H1 (cell line): ENCODE measurements at places on chromosomes 2 and 18.

- no peak for DNase-seq
Measured at GRCh38 chr2:196242131-196242620, 70.8 kb upstream of the STK17B start.

DNA sequence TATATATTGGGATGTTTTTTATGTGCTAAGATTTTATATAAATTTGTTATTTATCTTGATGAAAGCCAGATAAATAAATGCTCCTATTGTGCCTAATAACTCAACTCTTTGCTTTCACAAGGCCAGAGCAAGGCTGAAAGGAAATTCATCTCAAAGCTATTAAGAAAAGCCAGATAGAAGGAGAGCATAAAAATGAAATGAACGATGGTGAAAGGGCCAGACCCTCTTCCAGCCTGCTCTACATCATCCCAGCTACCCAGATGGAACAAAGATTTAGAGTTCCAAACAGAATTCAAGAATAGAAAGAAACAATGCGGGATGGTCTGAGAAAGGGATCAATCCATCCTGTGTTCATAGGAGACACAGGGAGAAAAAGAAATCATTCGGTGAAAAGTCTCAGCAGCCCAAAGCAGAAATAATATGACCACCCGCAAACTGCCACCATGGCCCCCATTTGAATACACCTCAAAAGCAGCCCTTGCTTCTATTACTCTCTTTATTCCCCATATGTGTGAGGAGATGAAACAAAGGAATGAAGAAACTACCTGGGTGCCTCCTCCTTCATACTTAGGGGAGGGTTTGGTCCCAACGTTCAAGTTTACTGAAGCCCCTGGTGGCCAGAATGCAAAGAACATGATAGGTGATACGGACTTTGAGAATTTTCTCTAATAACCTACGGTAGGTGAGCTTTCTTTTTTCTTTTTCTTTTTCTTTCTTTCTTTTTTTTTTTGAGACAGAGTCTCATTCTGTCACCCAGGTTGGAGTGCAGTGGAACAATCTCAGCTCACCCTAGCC is 110.1 kb upstream of the FBXO11 start:
- no peak for DNase-seq

DNA sequence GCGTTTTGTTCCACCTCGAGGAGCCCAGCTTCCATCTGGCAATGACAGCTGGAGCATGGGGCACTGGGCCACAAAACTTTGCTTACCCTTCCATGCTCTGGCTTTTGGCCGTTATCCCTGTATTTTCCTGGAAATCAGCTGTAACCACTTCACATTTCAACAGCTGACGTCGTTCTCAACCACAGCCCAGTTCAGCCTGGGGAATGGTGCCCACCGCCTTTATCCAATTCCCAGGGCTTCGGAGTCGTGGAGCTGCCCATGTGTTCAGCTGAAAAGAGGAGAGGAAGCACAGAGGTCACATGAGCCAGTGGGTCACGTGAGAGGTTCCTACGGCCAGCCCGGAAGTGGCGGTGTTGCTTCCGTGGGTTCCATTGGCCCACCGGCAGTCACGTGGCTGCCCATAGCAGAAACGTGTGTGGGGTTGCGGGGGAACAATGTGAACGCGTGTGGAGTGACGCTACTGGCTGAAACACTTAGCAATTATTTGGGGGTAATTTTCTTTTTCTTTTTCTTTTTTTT is 16.7 kb upstream of the EDAR start:
- no peak for DNase-seq

DNA sequence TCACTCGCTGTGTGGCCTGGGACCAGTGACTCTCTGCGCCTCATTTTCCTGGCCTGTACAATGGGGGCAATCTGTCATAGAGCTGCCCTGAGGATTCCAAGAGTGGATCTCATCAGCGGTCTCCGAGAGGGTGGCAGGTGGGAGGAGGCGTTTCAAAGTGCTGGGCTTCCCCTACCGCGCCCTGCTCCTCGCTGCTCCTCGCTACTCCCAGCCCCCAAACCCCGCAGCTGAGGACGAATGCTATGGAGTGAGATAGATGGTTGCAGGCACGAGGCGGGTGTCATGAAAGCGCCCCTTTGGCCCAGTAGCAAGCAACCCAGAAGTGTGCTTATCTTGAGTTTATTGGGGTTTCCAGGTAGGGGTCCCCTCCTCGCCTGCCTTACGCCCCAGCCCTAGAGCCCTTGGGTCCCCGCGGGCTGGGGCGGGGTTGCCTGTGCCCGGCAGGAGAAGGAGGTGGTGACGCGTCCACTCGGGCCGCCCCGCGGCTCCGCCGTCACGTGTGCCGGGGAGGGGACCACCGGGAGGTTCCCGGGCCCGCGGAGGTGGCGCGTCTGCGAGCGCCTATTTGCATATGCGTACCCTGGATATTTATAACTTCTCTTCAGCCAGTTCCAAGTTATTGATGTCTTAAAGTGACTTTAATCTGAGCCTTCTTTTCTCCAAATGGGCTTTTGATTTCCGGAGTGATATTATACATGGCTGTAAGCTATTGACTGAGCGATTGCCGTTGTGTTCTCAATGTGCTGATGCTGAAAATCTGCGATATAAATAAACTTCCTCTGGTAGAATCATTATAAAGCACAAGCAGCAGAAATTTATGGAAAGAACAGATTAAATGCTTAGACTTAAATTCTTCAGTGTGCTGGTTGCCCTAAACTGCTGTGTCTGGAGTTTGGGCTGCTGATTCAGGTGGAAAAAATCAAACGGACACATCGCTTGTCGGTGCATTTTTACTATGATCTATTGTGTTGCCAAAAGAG is 263.7 kb downstream of the ATAD2B start:
- no peak for DNase-seq

DNA sequence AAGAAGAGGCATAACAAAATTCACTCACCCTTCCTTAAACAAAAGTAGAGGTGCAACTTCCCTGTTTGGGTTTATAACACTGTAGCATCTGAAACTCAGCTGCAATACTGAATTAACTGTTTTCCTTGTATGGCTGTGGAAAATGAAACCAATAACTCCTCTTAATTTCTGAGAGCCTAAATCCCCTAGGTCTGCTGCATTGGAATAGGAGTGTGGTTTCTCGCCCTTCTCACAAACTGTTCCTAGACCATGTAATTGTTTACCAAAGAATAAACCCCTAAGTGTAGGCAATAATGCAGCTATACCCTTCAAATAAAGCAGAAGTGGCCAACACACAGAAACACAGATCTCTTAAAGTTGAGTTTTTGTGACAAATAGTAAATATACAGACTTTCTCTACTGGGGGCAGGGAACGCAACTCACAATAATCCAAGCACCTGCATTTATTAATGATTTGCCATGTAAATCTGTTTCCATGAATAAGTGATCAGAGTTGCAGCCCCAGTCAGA is 52.0 kb downstream of the RASGRP3 start:
- DNase-seq, result no peak

DNA sequence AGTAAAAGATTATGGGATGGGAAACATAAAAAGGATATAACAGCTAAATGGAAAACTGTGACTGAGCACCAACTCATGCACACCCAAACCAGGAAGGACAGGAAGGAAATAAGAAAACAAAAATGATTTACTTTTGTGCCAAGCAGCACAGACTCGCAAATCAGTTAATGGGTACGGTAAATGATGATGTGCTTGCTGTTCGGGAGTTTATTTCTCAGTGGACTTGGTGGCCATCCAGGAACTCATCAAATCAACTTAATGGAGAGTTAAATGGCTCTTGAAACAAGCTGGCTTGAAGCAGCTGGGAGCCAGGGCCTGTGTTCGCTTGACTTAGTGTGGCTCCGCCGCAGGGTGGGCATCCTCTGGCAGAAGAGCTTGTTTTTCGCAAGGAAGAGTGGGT is 36.2 kb downstream of the MTCL1 start:
- no peak for DNase-seq

DNA sequence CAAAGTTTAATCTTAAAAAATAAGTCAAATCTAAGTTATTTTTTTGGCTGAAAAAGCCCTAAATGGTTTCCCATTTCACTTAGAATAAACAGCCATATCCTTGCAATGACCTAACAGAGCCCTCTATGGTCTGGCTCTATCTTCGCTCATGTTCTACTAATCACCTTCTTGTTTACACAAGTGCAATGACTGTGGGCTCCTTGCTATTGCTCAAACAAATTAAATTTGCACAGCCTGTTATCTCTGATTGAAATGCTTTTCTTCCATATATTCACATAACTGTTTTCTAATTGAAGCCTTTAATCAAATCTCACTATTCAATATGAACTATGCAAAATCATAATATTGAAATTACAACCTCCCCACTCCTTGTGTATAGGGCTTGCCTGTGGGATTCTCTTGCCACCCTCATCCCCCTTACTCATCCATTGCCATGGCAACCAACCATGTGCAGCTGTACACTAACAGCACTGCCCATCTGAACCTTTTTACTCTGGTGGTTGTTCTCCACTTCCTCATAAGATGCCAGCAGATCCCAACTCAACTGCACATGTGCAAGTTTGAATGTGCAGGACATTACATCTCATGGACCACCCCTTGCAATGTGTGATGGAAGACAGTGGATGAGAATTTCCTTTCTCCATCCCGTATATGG is 1083.2 kb downstream of the SOCS6 start:
- DNase-seq, result no peak

DNA sequence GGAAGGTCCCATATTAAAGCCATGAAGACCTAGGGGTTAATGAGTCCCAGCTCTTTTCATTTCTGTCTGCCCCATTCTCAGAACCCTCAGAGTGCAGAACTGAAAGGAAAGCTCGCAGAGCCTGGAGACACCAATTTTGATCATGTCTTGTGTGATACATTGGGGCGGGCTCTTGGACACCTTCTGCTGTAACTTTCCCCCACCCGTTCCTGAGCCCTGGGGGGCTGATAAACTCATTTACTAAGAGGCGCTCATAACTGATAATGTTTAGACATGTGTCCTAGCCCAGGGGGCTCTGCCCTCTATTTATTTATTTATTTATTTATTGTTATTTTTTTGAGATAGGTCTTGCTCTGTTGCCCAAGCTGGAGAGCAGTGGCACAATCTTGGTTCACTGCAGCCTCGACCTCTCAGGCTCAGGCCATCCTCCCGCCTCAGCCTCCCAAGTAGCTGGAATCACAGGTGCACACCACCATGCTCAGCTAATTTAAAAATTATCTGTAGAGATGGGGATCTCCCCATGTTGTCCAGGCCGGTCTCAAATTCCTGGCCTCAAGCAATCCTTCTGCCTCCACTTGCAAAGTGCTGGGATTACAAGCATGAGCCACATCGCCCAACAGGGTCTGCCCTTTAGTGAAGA is 72.4 kb upstream of the HAAO start:
- DNase-seq, result no peak

- DNase-seq, result no peak
Measured at GRCh38 chr2:60116161-60116875, 437.1 kb downstream of the BCL11A start.

GRCh38 chr18:48975817-48976649 is 25.3 kb upstream of the SMAD7 start:
- DNase-seq, result no peak

DNA sequence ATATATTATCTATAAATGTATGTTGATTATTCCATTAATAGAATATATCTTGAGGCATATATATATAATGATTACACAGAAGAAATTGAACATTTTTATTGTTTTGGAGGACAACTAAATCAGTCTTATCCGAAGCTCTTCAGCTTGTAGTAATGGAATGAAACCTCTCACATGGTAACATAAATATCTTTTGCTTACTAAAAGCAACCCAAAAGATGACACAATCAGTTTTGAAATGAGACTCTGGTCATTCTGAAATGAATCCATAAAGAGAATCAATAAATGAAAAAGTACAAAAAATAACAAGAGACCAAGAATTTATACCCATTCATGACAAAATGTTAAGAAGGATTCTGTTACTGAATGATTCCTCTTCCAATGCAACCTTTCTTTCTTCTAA is 110.2 kb downstream of the FIGN start:
- no peak for DNase-seq

- DNase-seq, result no peak
Measured at GRCh38 chr2:178074123-178075005, 1.8 kb upstream of the PDE11A start.

DNA sequence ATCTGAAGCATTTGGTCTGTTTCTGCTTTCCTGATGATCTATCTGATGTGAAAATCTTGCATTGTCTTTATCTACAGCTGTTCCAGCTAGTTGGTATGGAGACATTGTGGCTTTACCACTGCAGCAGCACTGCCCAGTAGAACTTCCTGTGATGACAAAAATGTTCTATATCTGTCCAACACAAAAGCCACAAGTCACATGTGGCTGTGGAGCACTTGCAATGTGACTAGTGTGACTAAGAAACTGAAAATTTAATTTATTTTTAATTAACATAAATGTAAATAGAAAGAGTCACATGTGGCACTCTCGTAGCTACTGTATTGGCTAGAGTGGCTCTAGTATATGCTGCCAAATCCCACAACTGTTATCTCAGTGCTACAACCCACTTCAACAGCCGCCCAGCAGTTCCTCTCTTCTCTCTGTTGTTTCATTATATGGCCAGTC is 425.7 kb downstream of the SETBP1 start:
- DNase-seq, result no peak

- peak; percentile 31 for DNase-seq
Measured at GRCh38 chr2:42834161-42834560, 41.8 kb upstream of the HAAO start.

- no peak for DNase-seq
Measured at GRCh38 chr18:34771958-34772357, 61.9 kb downstream of the DTNA start.

- DNase-seq, result no peak
Measured at GRCh38 chr2:159880729-159881128, 82.7 kb upstream of the CD302 start.

DNA sequence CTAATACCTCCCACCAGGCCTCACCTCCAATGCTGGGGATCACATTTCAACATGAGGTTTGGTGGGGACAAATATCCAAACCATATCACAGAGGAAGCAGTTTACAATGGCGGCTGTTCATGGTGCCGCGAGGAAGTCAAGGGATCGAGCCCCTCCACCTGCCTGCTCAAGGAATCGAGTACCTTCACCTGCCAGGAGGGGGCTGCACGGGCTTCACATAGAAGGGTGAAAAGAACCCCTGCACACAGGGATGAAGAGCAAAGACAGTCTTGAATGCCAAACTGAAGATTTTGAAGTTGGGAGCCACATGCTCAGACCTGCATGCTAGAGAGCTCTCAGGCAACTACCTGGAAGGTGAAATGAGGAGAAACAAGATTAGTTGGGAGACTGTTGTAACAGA is 110.3 kb downstream of the KCNF1 start:
- peak; percentile 62 for DNase-seq

GRCh38 chr18:33603454-33603853 is 25.4 kb downstream of the ASXL3 start:
- no peak for DNase-seq

- no peak for DNase-seq
Measured at GRCh38 chr18:79961527-79962291, 2.7 kb upstream of the HSBP1L1 start.

- no peak for DNase-seq
Measured at GRCh38 chr2:46174345-46175170, 122.6 kb upstream of the EPAS1 start.

DNA sequence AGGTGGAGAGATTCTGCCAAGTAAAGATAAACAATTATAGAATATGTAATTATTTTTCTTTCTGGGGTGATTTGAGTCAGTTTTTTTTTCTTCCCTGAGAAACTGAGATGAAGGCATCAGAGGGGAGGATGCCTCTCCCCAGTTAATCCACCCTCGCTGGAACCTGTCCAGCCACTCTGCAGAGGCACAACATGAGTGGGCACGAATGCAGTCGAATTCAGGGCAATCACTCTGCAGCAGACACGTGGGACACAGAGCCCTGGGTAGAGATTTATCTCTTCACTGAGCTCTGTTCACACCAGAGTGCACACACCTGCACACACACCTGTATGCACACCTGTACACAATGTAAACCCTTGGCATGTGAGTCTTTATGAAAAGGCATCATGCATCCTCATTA is 154.2 kb downstream of the DCDC2C start:
- DNase-seq, result no peak
